ENCODE measurements at places on chromosomes 12 and 14. TPM values are rescaled to one million over a fixed set of nuclear protein-coding genes. Genes with fewer than 3 reads are reported as not detected.

The ATG101 gene
- 76.7 TPM for total RNA-seq

DNA sequence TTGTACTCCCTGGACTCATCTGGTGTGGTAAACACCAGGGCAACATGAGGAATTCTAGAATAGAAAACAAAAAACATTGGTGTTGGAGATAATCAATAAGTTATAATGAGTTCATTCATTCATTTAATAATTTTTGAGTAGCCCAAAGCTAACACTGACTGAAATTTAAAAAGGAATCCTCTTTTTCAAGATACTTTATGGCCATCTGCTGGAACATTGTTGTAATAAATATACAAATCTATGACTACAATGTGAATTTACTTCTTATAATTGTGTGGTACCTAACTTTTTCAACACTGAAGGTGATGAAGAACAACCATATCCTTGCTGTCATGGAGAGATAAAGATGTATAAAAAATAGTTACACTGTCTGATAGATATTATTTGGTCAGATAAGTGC lies 687.3 kb upstream of the MIS18BP1 start:
- no peak for DNase-seq

The TCL1B gene
- not detected for total RNA-seq

DNA sequence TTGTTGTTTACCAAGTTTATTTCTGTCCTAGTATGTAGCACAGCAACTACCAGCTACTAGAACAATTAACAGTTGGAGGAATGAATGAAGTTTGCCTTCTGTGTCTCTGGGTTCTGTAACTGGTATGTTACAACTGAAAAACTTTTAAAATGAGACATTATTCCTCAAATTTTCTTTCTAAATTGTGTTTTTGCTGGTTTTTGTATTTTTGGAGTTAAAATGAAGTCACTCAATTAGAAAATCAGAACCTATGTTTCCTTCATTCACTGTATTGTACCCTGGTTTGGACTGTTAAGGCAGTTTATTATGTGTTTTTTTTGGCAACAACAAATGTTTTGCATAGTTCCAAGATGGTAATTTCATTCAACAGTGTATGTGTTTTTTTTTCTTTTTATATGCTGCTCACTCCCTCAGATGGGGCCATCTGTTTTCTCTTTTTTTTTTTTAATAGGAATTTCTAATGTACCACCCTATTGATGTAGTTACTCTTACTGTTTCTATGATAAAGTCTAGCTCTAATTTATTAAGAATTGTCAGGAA lies 30.2 kb upstream of the EVL start:
- no peak for DNase-seq

DNA sequence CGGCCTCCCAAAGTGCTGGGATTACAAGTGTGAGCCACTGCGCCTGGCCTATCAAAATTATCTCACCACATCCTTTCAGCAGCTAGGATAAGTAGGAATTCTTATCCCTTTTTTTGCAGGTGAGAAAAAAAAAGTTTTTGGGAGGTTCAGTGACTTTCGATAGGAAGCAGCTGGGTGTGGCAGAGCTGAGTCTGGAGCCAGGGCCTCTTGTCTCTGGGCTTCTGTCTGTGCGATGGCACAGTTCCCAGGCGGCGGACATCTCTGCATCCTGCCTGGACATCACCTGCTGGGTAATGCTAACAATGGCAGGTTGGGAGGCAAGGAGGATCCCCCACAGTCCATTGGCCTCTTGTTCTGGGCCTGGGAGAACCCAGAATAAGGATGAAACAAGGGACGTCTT lies 12.5 kb downstream of the NRXN3 start:
- DNase-seq: no peak

The ACVR1B gene
- 9.0 TPM for total RNA-seq

GRCh38 chr14:39734306-39734705 lies 302.1 kb upstream of the FBXO33 start:
- DNase-seq: no peak

GRCh38 chr14:102873546-102874061 lies 48.9 kb upstream of the AMN start:
- DNase-seq: no peak

The TMEM30B gene
- 0.34 TPM for total RNA-seq

The PRH1 gene
- total RNA-seq: 25.2 TPM

GRCh38 chr12:85580562-85581168 lies 255.5 kb downstream of the RASSF9 start:
- peak; percentile 27 for DNase-seq

- DNase-seq: no peak
Measured at GRCh38 chr12:130948751-130949150, 5.0 kb upstream of the ADGRD1 start.

The DNAI7 gene
- not detected for total RNA-seq

DNA sequence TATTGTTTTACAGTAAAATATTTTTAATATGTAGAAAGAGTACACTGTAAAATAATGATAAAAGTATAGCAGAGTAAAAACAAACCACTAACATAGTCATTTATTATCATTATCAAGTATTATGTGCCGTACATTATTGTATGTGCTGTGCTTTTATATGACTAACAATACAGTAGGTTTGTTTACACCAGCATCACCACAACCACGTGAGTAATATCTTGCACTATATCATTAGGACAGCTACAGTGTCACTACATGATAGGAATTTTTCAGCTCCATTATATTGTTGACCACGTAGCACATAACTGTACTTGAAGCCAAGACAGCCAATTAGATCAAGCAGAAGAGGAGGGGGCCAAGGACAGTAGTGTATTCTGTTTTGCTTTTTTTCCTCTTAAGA lies 415.4 kb downstream of the RAD51B start:
- no peak for DNase-seq

DNA sequence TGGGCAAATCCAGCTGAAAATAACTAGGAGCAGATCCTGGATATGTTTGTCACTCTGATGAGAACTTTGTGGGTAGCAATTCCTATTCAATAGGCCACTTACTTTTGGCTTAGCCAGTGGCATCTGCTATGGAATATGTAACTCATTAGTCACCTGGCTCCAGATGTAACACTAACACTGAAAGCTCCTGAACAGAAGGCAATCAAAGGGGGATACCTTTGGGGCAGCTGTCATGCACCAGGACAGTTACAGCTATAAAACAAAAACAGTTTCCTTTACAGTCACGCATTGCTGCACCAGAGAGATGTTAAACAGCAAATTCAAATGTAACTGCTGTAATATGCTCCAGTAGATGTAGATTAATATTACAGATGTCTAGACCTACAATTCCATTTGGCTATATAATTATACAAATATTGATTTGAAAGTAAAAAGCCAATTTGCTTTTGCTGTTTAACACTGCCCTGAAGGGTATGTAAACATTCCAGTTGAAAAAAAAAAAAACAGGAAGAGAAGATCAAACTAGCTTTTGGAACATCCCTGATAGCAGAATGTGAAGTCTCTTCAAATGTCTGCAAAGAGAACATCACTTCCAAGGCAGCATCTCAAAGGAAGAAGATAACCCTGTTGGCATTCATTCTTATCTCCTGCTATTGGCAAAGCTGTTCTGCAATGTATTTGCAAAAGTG lies 18.4 kb downstream of the RACGAP1 start:
- DNase-seq: no peak

- DNase-seq: no peak
Measured at GRCh38 chr12:1047898-1048660, 57.1 kb downstream of the ERC1 start.

DNA sequence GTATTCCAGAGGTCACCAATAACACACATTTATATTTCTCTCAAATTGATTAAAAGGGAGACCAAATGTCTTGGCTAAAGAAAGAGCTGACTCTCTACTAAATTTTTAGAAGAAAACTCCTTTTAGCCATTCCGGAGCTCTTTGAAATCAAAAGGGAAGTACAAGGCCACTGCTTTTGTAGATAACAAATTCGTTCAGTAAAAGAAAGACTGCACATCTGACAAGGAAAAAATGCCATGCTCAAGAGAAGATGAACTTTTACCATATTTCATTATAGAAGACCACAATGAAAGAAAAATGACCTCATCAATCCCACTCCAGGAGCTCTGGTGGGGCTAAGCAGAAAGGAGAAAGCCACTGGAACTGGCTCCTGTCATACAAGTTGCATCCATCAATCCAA lies 57.6 kb downstream of the SPTSSA start:
- DNase-seq: no peak

DNA sequence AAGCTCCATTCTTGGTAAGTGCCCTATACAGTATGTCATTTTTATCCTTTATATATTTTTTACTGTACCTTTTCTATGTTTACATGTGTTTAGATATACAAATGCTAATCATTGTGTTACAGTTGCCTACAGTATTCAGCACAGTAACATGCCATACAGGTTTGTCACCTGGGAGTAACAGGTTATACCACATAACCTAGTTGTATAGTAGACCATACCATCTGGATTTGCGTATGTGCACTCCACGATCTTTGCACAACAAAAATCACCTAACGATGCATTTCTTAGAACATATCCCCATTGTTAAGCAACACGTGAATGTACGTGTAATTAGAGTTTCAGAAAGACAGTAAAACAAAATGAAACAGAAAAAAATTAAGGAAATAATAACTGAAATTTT lies 11.9 kb upstream of the ANO2 start:
- DNase-seq: no peak

The RASSF8 gene
- 38.7 TPM for total RNA-seq

The CACNA2D4 gene
- total RNA-seq: not detected

DNA sequence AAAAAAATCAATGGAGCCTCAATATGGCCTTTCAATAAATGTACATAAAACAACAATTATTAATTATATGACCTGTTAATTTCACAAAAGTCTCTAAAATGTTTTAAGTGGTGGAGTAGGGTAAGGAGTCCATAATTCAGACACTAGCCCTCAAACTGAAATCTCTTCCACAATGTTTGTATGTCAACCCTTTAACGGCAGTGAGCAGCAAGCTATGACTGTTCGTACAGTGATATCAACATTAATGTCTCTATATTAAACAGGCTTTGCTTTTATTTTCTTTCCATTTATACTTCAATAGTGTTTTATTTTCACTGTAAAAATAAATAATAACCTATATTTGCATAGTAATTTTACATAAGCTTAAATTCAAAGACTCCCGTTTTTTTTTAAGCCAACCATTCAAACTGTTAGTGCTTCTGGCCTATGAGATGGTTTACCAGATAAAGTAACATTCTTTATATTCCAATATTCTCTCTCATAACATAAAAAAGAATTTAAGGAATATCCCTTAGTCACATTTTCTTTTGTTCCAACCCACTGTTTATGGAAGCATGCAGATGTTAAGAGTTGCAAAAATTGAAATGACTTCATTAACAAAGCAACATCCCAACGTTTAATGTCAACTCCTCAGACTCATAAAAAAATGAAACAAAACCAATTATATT lies 2.3 kb downstream of the CDK17 start:
- no peak for DNase-seq

DNA sequence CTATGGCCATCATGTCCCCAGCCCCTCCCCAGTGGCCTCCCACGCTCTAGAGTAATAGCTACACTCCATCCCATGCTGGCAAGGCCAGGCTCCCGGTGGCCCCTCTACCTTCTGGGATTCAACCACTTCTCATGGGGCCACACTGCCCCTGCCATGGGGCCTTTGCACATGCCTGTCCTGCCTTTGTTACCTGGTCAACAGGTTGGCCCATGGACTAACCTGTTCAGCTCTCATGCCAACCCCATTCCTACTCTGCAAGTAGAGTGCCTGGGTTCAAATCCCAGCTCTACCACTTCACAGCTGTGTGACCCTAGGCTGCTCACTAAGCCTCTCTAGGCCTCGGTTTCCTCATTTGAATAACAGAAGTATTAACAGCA lies 98.5 kb downstream of the RFLNA start:
- DNase-seq: no peak

GRCh38 chr12:38144601-38145436 lies 171.8 kb upstream of the ALG10B start:
- no peak for DNase-seq

The SLC17A8 gene
- not detected for total RNA-seq

The CARMIL3 gene
- 0.06 TPM for total RNA-seq

DNA sequence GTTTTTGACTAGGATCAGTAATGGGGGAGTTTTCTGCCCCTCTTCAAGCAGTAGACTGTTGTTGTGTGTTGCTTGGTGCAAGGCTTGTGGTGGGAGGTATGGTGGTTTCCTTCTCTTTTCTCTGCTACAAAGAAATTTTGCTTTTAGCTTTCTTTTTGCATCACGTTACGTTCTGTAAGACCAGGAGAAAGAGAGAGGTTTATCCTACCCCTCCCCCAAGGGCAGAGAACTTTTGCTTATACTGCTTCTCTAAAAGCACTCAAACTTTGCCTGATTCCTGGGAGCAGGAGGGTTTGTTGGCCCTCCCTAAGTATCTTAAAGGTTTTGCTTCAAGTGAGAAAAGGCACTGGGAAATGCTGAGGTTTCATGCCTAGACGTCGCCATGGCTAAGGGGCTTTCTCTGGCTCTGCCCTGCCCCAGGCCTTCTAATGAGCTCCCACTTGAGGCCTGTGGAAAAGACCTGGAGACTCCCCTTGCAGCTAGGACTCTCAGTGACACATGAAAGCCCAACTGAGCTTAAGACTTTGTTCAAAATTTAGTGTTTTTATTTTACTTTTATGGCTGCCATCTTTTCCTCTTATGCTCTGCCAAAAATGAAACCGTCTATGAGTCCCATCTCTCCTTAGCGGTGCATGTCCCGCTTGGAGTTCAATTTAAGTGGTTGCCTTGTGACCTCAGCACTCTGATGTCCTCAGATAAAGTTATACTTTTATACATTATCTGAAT lies 49.2 kb downstream of the EIF2S3B start:
- no peak for DNase-seq

DNA sequence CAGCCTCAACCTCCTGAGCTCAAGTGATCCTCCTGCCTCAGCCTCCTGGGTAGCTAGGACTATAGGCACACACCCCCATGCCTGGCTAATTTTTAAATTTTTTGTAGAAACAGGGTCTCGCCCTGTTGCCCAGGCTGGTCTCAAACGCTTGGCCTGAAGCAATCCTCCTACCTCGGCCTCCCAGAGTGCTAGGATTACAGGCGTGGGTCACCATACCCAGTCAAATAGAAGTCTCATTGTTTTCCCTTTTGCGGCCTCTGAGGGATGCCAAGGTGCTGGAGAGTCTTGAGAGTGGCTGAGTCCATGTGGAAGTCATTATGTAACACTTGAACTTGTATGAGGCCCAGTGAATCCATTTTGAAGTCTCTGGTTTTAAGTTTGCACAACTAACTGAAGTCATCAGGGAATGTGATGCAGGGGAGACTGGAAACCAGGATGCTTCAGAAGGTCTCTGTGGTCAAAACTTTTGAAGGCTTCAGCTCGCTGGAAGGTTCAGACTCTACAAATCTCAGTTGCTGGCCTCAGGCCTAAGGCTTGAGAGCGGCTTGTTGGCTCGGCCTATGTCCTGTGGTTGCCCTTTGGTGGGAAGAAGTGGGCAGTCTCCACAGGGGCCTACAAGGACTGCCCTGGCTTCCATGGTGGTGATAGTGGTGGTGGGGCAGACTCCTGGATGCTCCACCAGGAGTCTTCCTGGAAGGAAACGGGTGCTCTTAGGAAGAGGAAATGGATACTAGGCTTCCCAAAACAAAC lies 29.2 kb downstream of the GALNT16 start:
- DNase-seq: no peak
